SK-N-SH (cell line): ENCODE measurements at places on chromosomes 12 and 14. TPM values are rescaled to one million over a fixed set of nuclear protein-coding genes. Genes with fewer than 3 reads are reported as not detected.

DNA sequence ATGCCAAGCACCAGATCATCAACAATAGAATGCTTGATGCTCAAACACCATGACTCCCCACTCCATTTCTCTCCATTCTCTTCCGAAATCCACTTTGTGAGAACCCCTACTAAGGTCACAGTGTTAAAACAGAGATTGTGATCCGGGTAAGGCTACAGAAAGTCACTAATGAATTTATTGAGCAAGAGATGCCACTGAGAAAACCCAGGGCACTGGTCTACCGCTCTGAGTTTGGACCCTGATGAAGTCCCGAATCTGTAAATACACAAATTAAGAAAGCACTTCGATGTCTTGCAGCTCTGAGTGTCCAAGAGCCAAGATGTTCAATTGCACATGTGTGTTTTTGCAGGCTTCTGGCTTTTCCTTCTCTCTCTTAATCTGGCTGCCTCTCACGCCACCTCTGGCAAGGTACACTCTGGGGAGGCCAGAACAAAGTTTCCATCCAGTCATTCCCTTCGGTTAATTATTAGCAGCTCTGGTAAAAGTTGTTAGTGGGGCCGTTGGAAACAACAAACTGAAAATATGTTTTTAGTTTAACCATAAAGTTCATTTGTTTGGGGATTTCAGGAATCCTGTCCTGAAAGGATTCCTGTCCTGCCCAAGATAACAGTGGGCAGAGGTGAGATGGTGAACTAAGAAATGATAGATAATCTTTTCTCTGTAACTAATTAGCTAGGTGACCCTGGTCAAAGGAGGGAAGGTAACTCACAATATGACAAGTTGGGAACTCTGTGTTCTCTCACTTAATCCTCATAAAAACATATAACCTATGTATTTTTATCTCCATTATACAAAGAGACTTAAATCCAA is 75.4 kb downstream of the BTG1 start:
- no peak for DNase-seq

DNA sequence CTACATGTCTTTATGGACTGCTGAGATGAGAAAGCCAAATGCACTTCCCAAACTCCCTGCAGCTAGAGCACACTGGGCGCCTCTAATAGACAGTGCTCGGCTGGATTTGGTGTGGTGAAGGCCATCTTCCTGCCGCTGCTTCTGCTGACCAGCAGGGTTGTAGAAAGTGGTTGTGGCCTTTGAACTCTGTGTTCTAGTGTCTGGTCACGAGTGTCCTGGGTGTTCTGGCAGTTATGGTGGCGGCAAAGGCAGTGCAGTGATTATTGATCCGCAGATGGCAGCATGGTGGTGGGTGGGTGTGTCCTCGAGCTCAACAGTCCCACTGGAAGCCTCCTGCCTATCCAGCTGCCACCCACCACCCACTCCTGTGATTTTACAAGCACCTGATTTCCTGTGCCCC is 43.4 kb downstream of the SMIM41 start:
- no peak for DNase-seq

DNA sequence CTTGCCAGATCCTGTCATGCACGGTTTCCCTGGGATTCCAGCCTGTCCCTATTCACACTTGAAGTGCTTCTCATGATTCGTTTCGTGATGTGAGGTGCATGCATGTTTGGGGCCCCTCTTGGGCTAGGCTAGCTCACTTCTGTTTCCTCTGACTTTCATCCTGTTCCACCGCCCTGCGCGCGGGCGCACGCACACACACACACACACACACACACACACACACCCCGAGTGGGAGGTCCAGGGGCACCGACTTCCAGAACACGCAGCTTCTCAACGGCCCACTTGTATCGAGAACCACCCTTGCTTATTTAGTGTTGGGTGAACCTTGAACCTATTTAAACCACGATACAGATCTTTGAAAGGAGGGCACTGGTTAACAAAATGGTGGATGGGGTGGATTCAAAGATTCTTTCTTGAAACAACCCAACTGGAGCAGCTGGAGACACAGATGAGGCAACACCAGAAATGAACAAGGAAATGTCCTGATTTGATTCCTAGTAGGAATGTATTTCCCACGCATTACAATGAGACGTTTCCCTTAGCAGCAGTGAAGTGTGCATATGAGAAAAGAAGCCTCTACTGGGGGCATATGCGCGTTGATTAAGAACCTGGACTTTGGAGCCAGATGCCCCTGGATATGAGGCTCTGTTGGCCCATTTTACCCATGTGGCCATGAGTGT is 16.3 kb downstream of the ELK3 start:
- DNase-seq: no peak

Gene ADAM20
- 0.05 and 0.15 TPM in 2 replicates for polyA plus RNA-seq

GRCh38 chr12:2183556-2184541 is 131.1 kb downstream of the CACNA1C start:
- DNase-seq: peak; percentile 82

GRCh38 chr12:96522690-96523089 is 33.3 kb downstream of the CFAP54 start:
- DNase-seq: no peak
